ENCODE measurements at places on chromosomes 2 and 18.
A peak's percentile ranks its signal among the peaks of the same experiment; 100 is the strongest.

- no peak for DNase-seq
These were observed 13.2 kb upstream of the ENOSF1 start for GRCh38 chr18:725646-726045.

GRCh38 chr2:238570926-238571325 is 144.2 kb downstream of the ASB1 start:
- no peak for DNase-seq

DNA sequence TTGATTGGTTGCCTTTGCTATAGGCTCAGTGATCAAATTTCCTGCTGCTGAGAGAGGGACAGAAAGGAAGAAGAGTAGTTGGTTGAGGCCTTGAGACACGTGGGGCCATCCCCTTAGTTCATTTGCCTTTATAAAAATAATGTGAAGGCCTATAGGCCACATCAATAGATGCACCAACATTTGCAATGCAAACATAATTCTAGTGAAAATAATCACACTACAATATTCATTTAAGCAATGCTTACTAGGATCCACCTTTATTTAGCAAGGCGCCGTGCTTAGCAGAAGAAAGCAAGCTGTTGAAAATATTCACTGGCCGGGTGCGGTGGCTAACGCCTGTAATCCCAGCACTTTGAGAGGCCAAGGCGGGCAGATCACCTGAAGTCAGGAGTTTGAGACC is 105.3 kb upstream of the CXCR4 start:
- DNase-seq: no peak

DNA sequence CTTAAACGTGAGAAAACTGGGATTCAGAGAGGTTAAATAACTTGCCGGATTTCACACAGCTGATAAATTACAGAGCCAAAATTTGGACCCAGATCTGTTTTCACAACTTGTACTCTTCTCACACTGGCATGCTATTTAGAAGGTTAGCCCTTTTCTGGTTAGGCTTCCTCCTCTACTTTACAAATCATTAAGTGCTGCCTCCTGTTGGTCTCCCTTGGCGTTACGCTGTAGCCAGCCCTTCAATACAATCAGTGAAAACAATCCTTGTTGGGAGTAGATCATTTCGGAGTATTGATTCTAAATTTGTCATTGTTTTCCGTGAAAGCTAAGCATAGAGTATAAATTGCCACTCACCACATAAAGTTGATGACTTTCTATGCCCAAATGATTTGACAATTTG is 153.5 kb downstream of the ARHGAP15 start:
- peak; percentile 30 for DNase-seq

DNA sequence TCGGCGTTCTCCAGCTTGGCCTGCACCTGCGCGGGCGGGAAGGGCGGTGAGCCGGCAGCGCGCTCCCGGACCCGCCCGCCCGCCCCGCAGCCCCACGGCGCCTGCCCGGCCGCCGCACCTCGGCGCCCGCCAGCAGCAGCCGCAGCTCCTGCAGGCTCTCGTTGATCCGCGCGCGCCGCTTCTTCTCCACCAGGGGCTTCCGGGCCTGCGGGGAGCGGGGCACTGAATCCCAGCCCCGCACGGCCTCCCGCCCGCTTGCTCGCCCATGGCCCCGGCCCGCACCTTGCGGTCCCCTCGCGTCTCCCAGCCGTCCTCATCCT is 335 bp downstream of the HES6 start:
- DNase-seq: peak; percentile 26

DNA sequence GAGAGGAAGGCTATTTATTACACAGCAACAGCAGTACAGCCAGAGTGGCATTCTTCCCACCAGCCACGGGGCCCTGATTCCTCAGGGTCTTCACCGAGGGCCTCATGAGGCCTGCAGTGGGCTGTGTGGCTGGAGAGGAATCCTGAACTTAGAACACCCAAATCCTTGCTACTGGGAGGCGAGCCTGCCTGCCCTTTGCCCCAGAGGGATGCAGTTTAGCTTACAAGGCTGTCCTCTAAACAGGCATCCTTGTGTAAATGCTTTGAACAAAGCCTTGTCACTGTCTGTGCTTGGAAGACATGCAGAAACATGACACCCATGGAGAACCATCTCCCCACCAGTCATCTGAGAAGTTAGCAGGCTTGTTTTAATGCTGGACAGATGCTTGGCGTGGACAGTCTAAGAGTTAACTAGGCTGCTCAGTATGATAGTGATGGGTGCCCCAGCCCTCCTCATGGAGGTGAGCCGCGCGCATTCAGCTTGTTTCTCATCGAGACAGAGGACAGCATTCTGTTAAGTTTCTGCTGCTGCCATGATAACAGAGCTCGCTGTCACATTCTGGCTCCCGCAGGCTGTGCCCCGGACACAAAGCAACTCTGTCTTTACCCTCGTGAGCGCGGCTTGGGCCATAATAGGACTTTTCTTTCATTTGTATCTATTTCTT is 42.9 kb downstream of the ADI1 start:
- no peak for DNase-seq

Measured in activated naive CD8-positive, alpha-beta T cell treated with anti-CD3 and anti-CD28 coated beads, Interleukin-2, amount 50 U/mL, for 24 hours (primary cell).